ENCODE measurements at places on chromosomes 6 and 20.
A peak's percentile ranks its signal among the peaks of the same experiment; 100 is the strongest.

DNA sequence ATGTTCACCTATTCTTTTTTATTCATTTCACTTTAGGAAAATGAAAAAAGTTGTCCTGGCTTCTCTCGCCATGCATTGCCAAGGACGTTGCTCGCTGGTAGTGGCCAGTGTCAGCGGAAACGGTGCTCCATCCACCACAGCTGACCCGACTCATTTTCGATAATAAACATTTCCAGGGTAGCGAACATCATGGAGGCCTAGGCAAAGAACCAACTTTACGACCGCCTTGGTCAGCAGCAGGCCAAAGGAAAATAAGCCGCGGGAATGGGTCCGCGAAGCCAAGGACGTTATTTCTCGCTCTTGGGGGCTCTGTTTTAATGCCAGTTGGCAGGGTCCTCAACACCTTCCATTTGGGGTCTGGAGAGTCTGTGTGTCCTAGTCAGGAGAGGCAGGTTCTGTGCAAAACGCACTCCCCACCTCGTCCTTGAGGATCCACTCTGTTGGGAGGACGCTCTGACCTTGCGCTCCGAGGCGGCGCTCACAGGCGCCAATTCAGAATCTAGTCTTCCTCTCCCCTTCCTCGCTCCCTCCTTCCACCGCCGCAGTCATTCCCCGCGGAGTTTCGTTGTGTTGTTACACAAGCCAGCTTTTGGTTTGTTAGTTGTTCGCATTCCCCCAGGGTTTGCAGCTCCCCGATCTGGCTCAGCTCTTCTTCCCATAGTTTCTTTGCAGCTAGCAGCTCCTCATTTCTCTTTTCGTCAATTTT is 4.1 kb upstream of the PAX1 start:
- DNase-seq = no peak

GRCh38 chr20:3788685-3789155 is 2.2 kb upstream of the CENPB start:
- DNase-seq = no peak

DNA sequence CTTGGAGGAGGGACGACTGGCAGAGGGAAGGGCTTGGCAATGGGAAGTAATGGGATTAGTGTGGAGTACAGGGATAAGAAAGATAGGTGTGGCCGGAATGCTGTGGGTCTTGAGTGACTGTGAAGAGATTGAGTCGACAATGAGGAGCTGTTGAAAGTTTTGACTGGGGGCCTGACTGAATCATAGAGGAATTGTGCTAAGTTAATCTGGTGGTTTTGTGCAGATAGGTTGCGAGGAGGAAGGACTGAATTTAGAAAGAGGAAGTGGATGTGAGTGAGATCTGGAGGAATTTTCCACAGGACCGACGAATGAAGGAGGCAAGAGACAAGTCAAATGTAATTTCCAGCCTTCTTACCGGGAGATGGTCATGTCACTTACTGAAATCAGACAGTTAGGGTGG is 143.9 kb upstream of the RALGAPA2 start:
- no peak for DNase-seq

DNA sequence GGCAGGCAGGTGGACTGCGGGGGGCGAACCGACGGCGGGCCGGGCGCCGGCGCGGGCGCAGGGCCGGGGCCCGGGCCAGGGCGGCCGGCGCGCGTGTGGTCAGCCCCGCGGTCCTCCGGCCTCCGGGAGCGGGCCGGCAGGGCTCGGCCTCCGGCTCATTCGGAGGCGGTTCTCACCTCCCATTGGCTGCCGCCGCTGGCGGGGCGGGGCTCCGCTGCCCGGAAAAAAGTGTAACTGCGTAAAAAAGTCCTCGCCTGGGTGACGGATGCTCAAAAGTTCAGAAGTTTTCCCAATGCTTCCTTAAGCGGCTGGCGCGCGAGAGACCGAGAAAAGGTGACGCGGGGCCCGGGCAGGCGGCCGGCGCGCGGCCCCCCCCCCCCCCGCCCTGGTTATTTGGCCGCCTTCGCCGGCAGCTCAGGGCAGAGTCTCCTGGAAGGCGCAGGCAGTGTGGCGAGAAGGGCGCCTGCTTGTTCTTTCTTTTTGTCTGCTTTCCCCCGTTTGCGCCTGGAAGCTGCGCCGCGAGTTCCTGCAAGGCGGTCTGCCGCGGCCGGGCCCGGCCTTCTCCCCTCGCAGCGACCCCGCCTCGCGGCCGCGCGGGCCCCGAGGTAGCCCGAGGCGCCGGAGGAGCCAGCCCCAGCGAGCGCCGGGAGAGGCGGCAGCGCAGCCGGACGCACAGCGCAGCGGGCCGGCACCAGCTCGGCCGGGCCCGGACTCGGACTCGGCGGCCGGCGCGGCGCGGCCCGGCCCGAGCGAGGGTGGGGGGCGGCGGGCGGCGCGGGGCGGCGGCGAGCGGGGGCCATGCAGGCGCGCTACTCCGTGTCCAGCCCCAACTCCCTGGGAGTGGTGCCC is at the start of gene FOXC1:
Gene FOXC1 (plus strand): TSS at position 268 of the 849 bp plus-strand sequence. CDS start 531 bp downstream, at position 799.
- peak; percentile 81 for DNase-seq

DNA sequence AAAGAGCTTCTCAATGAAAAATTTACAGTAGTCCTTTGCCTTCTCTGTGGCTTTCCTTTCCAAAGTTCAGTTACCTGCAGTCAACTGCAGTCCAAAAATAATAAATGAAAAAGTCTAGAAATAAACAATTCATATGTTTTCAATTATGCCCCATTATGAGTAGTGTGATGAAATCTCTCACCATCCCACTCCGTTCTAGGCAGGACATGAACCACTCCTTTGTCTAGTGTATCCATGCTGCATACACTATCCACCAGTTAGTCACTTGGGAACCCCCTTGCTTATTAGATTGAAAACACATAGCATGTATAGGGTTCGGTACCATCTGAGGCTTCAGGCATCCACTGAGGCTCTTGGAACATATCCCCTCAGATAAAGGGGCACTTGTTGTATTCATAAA is 80.6 kb upstream of the EYA4 start:
- no peak for DNase-seq

- DNase-seq = no peak
Observed at GRCh38 chr6:109304284-109305015, 77.8 kb downstream of the CD164 start.

DNA sequence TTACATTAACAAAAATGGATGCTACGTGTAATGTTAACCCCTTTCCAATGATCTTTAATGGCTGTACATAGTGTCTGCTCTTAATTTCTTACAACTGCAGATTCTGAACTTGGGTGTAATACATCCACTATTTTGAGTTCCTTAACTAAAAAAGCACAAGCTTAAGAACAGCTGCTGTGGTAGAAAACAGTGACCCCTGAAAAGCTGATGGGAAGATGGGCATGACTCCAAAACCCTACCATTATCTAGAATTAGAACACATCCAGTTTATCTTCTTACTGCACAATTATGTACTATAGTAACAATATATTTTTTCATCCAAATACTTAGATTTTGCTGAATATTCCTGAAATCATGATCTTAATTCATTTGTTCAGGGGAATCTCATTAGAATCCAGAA is 49.3 kb downstream of the LYRM4 start:
- no peak for DNase-seq

DNA sequence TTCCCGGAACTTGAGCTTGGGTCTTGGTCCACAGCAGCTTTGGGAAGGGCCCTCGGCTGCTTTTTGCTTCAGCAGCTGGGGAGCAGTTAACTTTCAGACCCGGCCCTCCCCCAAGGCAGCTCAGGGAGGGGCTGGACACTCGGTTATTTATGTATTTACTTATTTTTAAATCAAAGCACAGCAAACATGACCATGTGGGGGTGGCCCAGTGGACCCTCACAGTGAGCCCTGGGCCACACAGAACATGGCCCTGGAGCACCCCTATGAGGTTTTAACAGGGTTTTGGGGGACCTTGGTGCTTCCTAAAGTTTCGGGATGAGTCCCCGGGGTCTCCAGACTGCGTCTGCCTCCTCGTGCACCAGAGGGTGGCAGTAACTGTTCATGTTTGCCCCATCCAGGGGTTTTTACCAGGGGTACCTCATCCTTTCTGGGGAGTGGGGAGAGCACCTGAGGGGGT is 26.6 kb upstream of the NPBWR2 start:
- DNase-seq = no peak

DNA sequence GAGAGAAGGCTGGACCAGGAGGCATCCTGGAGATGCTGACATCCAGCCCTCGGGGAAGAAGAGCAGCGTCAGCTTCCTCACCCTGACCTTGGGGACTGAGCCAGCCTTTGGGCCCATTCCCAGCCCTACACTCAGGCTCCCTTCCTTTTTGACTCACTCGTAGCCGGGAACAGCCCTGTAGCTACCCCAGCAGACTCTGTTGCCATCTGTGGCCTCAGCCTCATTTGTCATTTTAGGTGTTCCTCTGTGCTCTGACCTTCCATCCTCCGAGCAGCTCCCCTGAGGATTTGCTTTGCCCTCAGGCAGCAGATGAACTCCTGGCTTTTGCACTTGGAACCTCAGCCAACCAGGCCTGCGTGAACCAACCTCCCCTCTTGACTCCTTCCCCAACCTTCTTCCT is 67.5 kb downstream of the ELOVL2 start:
- no peak for DNase-seq

DNA sequence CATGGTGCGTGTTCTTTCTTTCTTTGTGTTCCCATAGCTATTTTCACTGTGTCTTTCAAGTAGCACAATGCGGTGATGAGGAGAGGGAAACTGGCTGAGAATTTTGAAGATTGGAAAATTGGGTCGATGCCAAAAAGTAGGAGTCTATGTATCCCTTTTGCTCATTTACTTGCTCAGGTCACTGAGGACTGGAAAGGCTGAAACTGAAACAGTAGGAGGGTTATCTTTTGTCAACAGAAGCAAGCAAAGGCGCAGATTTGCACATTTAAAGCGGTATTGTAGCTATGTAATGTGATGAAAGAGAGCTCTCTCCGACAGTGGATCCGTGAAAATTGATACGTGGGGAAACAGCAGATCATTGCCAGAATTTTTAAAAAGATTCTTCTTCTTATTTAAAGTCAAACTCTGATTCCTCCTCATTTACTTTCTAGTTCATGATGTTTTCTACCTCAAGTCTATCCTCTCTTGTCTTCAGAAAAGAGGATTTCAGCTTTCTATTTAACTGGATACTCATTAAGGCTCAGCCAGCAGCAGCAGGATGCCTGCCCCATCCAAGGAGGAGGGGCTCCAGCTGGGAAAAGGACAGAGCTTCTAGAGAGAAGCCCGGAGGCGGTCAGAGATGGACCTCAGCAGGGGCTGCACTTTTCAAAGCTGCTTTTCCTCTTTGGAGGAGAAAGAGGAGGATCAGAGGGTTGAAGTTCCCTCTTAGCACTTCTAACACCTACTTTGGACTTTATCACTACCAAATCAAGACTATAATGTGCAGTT is 15.9 kb upstream of the FYN start:
- peak; percentile 36 for DNase-seq

- no peak for DNase-seq
Observed at GRCh38 chr6:147054871-147055270, 149.3 kb upstream of the STXBP5 start.

DNA sequence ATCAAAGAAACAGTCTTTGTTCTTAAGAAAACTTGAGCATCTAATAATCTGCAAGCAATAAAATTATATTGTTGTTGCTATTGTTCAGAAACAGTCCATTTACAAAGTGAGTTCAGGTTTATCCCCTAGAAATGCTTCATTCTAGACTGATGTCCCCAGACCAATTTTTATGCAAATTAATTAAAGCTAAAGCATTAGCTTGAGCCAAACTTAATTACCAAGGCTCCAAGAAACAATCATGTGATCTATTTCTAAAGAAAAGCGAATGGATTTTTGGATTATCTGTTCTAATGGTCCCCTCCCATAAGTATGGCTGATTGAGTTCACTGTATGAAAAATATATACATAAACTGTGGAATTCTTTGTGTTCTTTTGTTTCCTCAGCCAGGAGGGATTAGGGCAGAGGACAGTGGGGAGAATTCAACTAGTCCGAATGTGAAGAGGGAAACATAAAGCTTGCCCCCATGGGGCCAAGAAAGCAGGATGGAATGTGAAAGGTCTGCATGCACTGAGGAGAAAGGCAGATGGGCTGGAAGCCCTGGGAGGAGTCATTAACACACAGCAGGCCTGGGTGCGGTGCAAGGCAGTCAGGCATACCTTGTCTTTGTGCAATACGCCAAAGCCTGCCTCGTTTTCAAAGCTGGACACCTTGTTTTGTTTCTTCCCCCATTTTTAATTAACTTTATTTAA is 597.1 kb downstream of the KIF16B start:
- DNase-seq = no peak

DNA sequence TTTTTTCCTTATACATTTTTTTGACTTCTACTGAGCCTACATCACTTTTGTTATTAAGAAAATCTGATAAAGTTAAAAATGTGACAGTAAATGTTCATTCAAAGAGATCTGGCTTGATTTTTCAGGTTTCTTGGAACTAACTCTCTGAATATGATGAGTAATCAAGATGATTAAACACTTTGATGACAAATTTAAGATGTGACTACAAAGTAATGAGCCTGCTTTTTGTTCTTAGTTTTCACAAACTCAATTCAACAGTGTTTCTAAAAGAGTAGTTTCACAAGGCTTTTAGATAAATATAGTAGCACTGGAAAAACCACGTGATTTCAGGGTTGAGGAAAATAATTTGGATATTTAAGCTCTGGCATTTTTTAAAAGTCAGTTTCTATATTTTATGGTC is 37.9 kb upstream of the HDDC2 start:
- DNase-seq = no peak

DNA sequence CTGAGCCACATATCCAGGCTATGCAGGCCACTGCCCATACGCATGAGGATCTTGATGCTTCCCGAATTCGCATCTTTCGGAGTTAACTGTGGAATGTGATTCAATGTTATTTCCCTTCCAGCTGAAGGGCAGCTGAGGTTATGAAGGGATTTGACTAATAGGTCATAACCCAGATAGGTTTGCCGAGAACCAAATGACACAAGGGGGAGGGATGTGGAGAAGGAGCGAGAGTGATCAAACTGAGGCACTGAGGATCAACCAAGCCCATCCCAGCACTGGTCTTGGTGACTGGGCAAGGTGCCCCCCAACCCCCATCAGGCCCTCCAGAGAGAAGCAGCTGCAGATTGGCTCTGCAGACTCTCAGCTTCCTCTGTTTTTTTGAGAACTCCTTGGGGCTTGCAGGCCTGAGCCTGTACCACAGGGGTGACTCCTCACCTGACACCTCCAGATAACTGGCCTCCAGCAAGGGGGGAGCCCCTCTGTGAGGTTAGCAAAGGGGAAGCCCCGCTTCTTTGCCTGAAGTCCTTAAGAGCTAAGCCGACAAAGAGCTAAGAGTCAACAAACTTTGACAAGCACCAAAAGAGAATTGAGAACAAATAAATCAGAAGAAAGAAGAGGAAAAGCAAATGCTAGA is 185.9 kb downstream of the PDE7B start:
- DNase-seq = no peak

DNA sequence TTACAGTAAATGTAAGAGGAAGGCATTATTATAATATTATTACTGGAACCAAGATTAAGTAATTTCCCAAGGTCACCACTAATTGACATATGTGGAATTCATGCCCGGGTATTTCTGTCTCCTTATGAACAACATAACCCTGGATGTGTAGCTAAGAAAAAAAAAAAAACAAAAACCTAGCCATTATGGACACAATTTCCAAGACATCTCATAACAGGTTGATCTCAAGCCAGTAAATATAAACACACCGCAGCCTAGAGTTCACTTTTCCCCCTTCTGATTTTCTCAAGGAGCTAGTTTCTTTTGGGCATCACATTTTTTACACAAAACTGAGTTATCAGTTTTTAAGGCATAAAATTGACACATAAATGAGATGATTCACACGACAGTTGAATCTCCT is 306.5 kb upstream of the RSPO3 start:
- no peak for DNase-seq
